ENCODE measurements at places on chromosomes 6 and 20.

DNA sequence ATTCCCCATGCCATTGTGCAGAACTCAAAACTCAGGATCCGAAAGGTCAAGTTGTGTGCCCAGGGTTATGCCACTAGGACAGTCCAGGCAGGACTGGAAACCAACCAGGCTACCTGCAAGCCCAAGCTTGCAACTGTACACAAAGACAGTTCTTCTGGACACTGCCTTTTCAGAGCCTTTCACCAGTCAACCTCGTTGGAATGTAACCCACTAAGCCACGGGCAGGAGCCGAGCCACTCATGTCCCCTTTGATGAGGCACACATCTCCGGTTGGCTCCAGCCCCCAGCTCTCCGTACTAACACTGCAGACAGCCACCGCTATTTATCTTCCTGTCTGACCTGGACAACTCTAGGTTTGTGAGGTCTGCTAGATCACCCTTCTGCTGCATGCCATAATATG lies 62.5 kb downstream of the BMP7 start:
- DNase-seq: no peak

DNA sequence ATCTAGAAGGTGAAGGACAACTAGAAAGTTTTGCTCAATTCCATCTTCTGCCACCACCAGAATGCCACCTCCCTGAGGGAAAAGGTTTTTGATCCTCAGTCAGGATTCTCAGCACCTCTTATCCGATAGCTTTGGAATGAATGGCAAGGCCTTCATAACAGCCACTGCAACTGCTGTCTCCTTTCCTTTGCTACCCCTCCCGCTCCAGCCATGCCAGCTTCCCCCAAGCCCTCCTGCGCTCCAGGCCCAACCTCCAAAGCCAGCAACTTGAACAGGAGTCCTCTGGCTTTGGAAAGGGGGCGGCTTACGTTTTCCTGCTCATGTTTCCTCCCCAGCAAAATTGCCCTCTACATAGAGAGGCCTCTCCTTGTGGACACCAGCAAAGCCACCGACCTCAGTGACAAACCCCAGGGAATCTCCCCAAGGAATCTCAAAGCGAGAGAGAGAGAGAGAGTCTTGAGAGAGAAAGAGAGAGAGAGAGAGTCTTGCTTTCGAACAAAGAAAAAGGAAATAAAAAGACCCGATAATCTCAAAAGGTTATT lies 420 bp upstream of the BTN2A1 start:
- DNase-seq: peak; percentile 39

DNA sequence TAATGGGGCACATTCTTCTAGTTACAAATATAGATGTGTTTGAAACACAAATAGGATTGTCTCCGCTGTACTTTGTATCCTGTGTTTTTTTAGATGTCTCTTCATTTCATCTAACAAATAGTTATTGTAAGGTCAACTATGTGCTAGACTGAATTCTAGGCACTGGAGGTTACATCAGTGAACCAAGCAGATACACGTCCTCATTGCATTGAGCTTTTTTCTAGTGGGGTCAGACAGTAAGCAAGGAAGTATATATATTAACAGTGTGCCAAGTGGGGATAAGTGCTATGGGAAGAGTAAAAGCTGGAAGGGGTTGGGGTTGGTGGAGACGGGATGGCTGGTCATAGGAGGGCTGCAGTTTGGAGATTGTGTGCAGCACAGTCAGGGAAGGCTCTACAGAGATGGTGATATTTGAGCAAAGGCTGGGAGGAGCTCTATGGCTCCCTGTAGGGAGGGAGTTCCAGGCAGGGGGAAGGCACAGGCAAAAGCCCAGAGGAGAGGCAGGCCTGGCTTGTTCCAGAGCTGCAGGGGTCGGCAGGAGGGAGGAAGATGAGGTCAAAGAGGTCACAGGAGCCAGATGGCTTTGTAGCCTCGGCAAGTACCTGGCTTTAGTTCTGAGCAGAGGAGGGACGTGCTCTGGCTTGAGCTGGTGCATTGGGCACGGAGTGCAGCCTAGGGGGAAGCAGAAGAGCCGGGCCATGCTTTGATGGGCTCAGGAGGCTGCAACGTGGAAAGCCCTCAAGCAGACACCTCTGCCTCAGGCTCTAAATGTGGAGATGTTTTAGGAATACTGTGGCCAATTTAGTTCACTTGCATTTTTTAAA lies 152.3 kb downstream of the ZDHHC14 start:
- DNase-seq: no peak

GRCh38 chr20:40279390-40279789 lies 409.6 kb downstream of the MAFB start:
- DNase-seq: no peak
